ENCODE measurements at places on chromosomes 6 and 20.

DNA sequence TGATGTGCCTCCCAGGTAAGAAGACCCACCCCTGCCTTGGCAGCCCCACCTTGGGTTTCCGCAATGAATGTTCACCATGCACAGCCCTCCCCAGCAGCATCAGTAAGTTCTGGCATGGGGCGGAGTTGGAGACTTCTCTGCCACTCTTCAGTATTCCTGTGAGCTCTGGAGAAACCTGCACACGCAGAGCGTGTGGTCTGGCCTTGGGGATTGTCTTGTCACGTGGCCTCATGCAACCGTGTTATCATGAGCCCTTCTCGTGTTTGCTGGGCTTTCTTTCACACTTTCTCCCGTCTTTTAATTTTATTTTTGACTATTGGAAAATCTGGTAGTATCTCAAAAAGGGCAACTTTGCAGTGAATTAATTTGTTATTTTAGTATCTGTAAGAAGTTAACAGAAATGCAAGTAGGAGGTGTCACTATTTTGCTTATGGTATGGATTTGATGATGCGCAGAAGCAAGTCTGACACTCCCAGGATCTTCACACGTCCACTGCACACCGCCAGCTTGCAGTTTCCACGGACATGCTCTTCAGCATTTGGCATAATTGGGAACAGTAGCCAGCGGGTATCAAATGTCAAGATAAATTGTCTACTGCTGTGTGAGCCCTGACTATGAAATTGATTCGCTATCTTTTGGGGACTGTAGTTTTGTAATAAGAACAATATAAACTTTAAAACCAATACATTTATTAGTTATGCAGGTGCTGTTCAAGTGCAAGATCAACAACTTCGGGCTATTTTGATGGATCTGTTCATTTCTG, 463.5 kb downstream of the QKI start:
- DNase-seq: no peak

DNA sequence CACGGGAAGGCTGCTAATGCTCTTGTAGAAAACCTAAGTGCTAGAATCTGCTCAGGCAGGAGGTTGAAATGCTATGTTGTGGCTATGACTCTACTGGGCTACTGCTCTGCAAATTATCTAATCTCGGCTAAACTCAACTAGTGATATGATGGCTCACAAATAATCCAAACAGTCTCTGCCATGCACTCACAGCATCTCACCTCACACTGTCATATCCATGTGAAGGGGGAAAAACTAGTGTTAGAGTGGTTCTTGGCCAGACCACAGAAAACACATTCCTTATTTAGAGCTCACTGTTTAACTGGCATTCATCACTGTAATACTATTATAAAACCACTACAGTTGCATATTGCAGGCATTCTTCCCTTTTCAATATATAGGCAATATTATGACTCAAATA, 81.8 kb upstream of the DST start:
- DNase-seq: peak; percentile 37

DNA sequence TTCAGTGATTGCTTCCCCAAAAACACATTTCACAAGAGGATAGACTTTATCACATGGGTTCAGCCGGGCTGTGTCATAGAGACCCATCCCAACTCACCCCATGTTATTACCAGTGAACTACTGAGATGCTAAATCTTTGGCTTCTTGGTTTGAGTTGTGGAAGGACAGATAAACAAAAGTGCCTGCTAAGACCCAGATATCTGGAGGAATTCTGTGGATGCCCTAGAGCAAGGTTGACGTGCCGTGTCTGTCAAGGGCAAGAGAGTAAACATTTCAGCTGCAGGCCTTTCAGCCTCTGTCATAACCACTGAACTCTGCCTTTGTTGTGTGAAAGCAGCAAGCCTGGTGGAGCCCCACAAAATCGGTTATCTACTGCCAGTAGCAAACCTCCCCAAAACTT, 11.2 kb upstream of the THBD start:
- DNase-seq: no peak

- no peak for DNase-seq
Measured at GRCh38 chr6:12941422-12941821, 224.9 kb downstream of the PHACTR1 start.

- DNase-seq: peak; percentile 96
Measured at GRCh38 chr6:56101141-56101553, 146.2 kb downstream of the COL21A1 start.

GRCh38 chr6:131070061-131070460, 7.0 kb upstream of the EPB41L2 start:
- no peak for DNase-seq

DNA sequence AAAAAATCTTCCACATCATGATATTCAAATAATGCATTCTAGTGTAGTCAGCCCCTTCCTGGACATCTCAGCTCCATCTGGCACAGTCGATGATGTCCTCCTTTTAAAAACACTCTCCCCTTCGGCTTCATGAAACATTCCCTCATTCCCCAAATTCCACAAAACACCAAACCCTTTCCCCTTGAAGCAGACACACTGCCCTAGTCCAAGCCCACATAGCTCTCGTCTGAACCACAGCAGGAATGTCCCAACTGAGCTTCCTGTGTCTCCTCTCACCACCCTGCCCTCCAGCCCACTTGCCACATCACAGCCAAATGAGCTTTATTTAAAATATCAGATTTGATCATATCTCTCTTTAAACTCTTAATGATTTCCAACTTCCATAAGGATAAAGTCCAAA, 106.4 kb upstream of the CARMIL1 start:
- DNase-seq: peak; percentile 92

DNA sequence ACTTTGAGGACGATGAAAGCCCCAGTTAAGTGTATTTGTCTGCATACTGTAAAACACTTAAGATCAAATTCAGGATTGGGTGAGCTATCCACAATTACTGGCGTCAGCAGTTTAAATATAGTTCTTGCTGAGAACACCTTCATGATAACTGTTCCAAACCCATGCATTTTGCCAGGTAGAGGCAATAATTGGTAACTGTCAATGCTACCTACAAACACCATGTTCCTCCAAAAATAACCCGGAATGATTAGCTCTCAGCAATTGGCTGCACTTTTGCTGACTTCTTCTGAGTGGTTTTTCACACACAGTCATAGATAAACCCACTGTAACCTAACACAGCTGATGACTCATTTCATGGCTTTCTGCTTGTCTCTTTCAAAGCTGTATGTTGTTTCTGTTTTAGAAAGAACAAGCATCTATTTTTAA, 1358.6 kb upstream of the GJE1 start:
- DNase-seq: peak; percentile 84

DNA sequence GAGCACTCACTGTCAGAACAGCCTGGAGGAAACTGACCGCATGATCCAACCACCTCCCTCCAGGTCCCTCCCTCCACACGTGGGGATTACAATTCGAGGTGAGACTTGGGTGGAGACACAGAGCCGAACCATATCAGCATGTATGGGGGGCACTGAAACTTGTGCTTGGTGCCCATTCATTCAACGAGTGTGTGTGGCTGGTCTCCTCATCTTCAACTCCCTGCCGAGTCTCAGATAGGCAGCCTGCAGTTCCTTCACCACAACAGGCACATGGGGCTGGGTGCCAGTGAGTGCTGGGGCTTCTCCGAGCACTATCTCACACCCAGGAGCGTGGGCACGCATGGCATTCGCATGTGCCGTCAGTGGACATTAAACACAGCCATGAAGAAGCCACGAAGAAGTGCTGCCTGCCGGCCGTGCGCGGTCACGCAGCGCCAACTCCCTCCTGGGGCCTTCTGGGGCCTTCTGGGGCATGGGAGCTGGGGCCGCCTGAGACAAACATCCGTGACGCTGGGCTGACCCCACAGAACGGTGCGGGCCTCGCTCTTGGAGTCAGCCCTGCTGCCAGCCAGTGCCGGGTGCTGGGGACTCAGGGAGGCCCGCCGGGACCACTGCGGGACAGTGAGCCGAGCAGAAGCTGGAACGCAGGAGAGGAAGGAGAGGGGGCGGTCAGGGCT, 714 bp upstream of the RTEL1 start:
- no peak for DNase-seq

DNA sequence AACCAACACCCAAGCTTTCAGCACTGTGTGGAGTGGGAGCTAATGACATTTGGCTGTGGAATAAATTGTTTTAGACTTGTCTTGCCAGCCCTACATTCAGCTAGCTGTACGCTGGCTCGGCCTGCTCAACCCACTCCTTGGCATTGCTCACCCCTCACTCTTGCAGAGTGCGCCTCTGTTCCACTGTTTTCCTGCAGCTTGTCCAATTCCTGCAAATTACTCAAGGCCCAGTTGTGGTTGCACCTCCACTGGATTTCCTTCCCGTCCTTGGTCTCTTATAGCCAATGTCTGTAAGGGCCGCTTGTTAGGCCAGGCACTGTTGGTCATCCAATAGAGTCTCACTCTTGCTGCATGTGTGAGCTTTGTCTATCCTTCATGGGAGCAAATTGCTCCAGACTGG, 289.2 kb upstream of the RNF24 start:
- DNase-seq: no peak

GRCh38 chr6:138410048-138410735, 6.2 kb downstream of the HEBP2 start:
- no peak for DNase-seq

GRCh38 chr6:2396042-2396657, 150.7 kb upstream of the GMDS start:
- no peak for DNase-seq

GRCh38 chr20:63911176-63911575, 16.2 kb downstream of the DNAJC5 start:
- no peak for DNase-seq

- no peak for DNase-seq
Measured at GRCh38 chr6:132287101-132287500, 114.2 kb downstream of the MOXD1 start.

GRCh38 chr6:15513801-15514711, 148.8 kb downstream of the DTNBP1 start:
- no peak for DNase-seq

DNA sequence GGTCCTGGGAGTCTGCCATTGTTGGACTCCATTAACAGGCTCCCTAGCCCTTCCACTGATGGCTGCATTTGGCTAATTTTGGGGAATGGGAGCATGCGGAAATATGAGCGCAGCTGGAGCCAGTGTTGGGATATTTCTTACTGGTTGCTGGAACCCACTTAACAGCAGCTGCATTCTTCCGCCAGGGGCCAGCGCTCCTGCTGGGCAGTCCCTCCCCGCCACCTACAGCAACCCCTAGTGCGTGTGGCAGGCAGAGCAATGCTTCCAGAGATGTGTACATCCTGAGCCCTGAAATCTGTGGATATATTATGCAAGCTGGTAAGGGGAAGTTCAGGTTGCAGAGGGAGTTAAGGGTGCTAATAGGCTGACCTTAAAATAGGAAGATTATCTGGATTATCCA, 16.4 kb downstream of the CST8 start:
- DNase-seq: no peak

DNA sequence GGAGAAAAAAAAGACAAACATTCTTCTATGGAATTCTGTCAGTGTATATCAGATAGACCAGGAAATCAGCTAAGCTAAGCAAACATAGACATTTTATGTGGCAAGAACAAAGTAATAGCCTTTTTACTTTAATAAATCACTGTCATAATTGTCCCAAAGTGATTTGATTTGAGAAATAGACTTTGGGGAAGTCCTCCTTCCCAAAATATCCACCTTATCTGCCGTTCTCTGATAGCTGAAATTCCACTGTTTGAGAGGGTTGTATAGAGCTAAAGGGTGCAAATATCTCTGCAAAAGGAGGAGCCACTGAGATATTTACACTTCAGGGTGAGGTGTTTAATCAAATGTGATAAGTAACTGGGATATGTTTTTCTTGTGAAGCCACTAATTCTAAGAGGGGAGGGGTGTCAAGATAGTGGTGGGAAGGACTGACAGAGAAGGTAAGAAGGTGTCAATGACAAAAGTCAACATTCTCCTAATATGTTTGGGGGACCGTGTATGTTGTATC, 544.4 kb upstream of the JAG1 start:
- no peak for DNase-seq

- DNase-seq: no peak
Measured at GRCh38 chr20:8811801-8812594, 256.9 kb upstream of the PLCB4 start.

- DNase-seq: no peak
Measured at GRCh38 chr6:93581371-93581770, 162.0 kb upstream of the EPHA7 start.

DNA sequence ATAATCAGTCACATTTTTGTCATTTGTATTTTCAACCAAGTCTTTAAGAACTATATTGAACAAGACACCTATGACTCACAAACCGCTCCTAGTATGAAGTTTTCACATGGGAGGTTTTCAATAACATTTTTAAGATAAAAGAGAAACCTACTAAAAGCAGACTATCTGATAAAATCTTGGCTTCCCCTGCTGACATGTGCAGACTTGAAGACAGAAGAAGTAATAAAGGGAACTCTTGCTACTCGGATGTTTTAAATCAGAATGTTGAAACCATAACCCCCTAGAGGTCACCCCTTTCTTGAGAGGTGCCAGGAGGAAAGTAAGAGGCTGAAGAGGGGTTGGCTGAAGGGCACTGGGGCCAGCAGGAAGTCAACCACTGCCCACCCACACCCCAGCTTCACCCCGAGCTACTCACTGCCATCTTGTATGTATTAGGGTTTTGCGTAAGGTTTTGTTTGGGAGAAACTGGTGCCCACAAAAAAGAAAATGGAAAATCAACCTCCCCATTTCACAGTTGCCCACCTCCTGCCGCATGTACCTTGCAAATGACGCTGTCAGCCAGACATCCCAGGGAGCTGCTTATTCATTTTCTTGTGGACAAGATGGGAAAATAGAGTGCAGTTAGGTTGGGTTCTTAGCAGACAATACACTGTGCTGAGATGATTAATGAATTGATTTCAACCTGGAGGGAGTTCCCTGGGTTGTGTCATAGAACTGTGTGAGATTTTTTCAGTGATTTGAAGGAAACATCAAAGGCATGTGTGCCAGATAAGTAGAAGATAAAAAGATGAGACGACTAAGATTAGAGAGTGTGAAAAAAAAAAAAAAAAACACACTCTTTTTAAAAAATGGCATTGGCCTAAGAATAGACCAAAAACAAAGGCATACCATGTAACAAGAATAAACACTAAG, 83.2 kb upstream of the TAB2 start:
- DNase-seq: no peak

GRCh38 chr6:20402342-20403069, 827 bp downstream of the E2F3 start:
- DNase-seq: no peak

GRCh38 chr6:26318459-26319404, 46.3 kb upstream of the BTN3A2 start:
- no peak for DNase-seq

DNA sequence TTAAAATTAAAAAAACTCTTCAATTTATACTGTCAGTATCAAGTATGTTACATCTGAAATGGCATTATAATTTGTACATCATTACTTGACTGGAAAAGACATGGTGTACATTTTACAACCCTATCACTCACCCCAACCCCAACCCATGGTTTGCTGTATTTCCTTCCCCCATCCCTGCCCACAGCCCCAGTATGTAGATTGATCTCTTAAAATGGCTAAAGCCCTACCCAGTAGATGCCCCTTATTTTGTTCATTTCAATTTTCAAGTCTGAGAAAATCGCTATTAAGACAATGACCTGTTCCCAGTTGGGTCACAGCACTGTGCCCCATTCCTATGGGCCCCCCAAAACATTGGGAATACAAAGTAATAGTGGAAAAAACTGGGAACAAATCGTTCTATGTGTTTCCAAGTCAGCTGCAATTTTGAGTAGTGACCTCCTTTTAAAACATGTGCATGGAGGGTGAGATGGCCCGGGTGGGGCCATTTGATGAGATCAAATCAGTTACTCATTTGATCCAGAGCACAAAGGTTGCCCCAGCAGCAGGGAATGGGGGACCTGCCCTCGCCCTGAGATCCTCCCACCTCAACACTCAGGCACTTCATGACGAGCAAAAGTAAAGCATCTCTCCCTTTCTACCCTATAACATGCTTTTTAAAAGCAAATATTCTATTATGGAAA, 13.3 kb downstream of the EZR start:
- no peak for DNase-seq
